ENCODE measurements at places on chromosomes 7 and 10.

- no peak for DNase-seq
These were observed 173.0 kb upstream of the NEBL start for GRCh38 chr10:21069929-21070700.

DNA sequence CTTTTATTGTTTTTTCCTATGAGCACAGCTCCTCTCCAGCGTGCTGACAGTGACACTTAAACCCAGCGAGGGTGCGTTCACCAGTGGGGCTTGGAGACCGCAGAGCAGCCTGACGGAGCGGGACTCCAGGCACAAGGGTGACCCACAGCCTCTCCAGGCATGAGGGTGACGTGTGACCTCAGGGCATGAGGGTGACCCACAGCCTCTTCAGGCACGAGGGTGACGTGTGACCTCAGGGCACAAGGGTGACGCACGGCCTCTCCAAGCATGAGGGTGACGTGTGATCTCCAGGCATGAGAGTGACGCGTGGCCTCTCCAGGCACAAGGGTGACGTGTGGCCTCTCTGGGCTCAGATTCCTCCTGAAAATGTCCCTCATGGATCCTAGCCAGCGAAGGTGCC, 164.3 kb upstream of the TCERG1L start:
- no peak for DNase-seq

DNA sequence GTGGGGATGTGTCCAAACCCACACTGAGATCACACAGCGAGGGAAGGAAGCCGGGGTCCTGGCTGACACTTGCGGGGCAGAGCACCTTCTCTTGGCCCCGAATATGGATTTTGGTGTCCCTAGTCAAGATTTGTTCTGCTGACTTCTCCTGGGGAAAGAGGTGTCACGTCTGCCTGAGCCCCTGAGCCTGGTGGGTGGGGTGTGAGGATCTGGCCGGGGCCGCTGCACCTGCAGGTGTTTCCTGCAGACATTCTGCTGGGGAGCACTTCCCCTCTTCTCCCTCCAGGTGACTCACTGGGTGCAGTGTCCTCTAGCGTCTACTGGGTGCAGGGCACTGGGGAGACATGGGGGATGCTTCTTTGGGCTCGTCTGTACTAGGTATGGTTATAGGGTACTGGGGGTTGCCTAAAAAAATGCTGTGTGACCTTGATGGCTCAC, 99.2 kb downstream of the GRK5 start:
- peak; percentile 74 for DNase-seq

- peak; percentile 43 for DNase-seq
These were observed 60.2 kb downstream of the FIGNL1 start for GRCh38 chr7:50389961-50390360.

DNA sequence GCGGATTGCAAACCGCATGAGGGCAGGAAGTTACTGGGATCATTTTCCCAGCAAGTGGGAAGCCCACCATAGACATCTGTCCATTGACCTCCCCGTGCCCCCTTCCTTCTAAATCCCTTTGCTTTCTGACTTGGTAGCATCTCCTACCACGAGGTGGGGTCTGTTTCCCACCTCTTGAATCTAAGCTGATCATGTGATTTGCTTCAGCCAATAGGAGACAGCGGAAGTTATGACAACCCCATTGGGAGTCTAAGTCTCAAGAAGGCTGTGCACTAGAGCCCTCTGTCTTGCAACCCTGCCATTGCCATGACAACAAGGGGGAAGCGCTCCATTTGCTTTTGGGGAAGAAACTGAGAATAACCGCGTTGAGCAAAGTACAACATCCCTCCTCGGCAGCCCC, 39.2 kb upstream of the CARD11 start:
- DNase-seq, result no peak

- no peak for DNase-seq
These were observed 91.3 kb downstream of the PCGF5 start for GRCh38 chr10:91311601-91312381.

- DNase-seq, result no peak
These were observed 119.8 kb upstream of the LANCL2 start for GRCh38 chr7:55245271-55245723.

GRCh38 chr10:97820096-97820704, 29.4 kb upstream of the GOLGA7B start:
- DNase-seq, result no peak

DNA sequence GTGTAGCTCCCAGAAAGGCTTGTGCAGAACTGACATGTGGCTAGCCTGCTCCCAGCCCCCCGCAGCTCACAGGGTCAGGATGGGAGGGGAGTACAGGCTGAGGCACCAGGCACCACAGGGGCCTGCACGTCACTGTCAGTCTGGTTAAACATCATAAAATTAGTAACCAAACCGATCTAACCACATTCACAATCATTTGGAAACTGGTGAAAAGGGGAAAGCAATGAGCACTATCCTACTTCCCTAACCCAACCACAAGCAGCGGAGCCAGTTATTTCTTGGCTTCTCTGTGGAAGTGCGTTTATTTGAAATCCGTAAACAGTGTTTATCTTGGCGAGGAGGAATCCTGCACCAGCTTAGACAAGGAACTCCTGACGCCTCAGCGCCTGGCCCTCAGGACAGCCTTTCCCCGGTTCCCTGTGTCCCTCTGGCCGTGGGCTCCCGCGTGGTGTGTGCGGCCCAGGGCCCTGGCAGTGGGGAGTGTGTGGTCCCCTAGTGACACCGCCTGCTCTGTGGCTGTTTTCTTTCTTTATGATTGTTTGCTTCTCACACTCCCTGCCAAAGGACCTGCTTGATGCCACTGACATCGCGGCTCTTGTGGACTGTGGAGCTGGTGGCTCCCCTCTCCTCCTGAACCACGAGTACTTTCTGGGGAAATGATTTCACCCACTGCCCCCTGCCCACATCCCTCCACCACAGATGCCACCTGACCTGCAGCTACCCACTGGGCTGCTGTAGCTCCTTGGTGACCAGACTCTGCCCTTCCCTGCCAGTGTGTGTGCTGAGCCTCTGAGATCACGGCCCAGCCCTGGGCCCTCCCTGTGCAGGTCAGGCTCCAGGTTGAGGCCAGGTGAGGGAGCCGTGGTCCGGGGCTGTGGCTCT, 38.0 kb downstream of the INPP5A start:
- peak; percentile 56 for DNase-seq

DNA sequence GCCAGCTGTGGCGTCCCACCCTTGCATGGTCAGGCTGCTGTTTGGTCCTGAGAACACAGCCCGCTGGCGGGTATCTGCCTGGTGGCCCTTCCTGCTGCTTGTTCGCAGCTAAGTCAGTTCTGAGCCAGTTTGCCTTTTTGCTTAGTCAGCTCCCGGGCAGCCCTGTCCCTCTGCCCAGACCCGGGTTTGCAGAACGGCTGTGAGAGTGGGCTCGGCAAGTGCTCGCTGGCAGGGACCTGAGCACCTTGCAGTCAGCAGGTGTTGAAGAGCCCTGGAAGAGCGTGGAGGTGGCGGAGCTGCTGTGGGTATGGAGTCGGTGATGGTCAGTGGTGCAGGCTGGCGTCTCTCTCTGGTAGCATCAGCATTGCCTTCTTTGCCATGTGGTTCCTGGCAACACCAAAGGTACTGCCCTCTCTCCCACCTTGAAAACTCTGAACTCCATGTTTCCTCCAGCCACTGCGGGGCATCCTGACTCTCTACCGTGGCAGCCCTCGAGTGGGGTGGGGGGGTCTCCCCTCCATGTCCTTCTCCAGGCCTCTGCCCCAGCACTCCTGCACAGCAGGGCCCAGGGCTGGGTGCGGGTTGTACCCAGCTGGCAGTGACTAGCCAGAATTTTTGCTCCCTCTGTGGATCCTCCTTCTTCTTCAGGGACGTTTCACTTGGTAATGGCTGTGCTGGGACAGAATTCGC, 4.6 kb downstream of the INPP5A start:
- no peak for DNase-seq

DNA sequence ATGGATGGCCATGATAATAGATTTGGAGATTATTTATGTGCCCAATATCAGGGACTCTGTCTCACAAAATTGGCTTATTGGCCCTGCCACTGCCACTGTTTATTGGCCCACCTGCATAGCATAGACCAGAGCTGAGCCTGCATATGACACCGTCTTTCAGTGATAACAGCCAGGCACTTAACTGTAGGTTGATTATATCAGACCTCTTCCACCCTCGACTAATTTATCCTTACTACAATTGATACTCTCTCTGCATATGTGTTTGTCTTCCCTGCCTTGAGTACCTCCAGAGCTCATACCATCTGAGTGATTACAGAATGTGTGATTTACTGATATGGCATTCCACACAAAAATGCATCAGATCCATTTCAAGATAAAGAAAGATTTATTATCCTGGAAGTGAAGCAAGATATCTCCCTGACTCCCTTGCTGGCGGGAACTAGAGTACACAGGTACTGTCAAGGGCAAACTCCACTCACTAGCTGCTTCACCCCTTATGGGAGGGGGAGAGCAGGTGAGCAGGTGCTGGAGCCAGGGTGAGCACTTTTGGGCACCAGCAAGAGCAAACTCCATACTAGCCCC, 13.1 kb upstream of the SAMD9L start:
- DNase-seq, result no peak

GRCh38 chr10:111234914-111235302, 158.1 kb downstream of the ADRA2A start:
- no peak for DNase-seq

- DNase-seq, result no peak
These were observed 10.9 kb downstream of the TAS2R60 start for GRCh38 chr7:143454091-143454680.

GRCh38 chr7:41027428-41028115, 675.3 kb downstream of the INHBA start:
- no peak for DNase-seq
